ENCODE measurements at places on chromosomes 4 and X. TPM values are rescaled to one million over a fixed set of nuclear protein-coding genes. Genes with fewer than 3 reads are reported as not detected.

Gene EGFL6
- total RNA-seq: 0.63 TPM

Gene BLTP1
- total RNA-seq: 113 TPM

Gene MAGED4
- 5.7 TPM for total RNA-seq

Gene AVPR2
- 5.0 TPM for total RNA-seq
